ENCODE measurements at places on chromosomes 4 and X.

- no peak for DNase-seq
Observed at GRCh38 chr4:125398263-125399002, 83.7 kb downstream of the FAT4 start.

DNA sequence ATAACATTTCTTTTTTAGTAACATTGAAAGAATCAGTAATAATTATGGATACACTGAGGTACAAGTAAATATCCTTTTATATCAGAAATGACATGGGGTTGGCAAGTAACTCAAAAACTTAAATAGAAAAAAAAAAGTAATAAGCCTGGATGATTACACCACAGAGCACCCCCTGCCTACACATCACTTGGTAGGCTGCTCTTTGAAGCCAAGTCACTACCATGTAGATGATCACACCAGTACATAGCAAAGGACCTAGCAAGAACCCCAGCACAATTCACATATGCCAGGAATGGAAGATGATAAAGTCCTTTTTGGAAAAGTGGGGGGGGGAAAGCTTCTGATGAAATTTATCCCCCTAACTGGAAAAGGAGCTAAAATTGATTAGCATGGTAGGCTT, 56.9 kb downstream of the METTL14 start:
- no peak for DNase-seq

DNA sequence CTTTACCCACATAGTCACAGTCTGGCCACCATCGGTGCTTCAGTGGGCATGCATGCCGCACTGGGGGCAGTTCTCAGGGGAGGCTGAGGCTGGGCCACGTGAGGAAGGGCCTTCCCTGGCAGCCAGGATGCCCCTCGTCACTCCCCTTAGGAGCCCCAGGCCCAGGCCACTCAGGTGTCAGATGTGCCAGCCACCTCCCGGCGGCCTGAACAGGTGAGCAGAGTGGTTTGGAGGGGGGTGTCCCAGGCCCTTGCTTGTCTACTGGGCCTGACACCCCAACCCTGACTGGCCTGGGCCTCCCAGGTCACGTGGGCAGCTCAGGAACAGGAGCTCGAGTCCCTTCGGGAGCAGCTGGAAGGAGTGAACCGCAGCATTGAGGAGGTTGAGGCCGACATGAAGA, 12.1 kb downstream of the CCDC22 start:
- DNase-seq, result no peak

- no peak for DNase-seq
Observed at GRCh38 chrX:53421772-53422085, 725 bp downstream of the SMC1A start.

- DNase-seq, result peak; percentile 68
Observed at GRCh38 chr4:8241895-8242696, 27.5 kb upstream of the HTRA3 start.

DNA sequence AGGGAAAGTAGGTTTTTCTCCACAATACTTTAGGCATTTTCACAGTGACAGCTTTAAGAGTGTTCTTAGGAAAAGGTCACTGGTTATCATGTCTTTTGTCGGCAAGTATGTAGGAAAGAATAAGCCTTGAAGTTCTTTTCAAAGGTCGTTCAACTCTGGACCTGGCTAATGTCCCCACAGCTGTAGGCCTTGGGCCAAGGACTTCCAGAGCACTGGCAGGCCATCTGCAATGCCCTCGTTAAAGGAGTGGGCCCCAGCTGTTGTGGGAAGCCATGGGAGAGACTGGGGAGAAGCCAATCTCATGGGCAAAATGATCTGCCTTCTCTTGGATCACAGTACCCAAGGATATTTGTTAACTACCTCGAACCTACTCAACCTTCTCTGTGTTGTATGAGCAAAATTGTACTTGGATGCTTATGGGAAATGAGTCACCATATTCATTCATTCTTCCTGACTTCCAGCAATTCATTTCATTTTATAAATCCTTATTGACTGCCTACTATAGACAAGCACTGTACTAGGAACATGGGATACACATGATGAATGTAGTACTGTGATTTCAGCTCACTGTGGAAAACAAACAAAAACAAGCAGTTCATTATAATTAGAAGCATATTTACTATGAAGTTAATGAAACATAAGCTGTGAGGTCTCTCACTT, 141.1 kb upstream of the KIT start:
- no peak for DNase-seq

- DNase-seq, result no peak
Observed at GRCh38 chr4:54067166-54067565, 2.8 kb upstream of the CHIC2 start.

All from CD4-positive, alpha-beta T cell treated with Interleukin-1 beta for 1 hour (primary cell).